Stimulated activated CD8-positive, alpha-beta memory T cell treated with anti-CD3 and anti-CD28 coated beads, Interleukin-15, amount 100 ng/mL, for 48 hours (primary cell): ENCODE measurements at places on chromosomes 1 and 21.

DNA sequence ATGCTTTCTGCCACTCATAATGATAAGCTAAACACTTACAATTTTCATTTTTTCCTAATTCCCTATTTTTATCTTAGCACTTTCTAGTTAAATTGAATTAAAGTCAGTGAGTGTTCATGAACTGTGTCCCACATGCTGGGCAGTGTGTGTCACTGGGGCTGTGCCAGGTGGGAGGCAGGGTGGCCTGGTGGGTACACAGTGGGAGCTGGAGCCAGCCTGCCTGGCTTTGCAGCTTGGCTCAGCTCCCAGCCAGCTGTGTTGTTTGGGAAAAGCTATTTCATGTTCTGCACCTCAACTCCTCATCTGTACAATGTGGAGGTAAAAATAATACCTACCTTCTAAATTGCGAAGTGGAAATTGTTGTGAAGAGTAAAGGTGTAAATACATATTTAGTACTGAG is 238.4 kb downstream of the PLA2G4A start:
- no peak for DNase-seq

GRCh38 chr1:171716616-171717015 is 25.2 kb downstream of the VAMP4 start:
- no peak for DNase-seq

- DNase-seq, result no peak
Observed at GRCh38 chr1:154741327-154741726, 128.8 kb downstream of the KCNN3 start.

- DNase-seq, result no peak
Observed at GRCh38 chr1:161792740-161793139, 26.6 kb downstream of the ATF6 start.

DNA sequence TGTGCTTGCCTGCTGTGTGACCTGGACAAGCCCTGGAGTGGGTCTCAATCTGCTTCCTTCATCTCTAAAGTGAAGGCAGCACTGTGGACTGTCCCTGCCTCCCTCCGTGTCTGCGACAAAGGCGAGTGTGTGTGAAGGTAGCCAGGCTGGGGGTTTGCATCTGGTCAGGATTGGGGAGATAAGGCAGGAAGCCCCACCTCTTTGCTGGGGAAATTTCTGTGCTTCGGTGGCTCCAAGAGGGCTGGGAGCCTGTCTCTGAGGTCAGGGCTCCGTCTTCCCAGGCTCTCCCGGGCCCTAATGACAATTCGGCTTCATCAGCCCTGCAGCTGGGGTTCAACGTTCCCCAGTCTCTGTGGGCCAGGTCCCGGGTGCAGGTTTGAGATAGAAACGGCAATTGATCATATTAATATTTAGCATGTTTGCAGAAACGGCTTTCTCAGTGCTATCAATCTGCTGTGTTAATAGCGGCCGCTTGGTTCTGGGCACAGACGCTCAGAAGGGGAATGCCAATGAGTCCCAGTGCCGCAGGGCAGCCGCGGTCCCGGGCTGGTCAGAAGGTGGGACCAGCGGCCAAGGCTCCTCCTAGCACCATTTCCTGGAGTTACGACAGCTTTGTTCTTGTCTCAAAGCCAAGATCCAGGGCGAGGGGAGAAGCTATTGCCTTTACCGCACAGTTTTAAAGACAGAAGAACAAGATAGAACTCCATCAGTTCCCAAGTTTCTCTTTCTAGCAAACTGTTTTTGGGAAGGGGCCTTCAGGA is 105.7 kb downstream of the PRDM16 start:
- no peak for DNase-seq

GRCh38 chr1:200294241-200294640 is 115.6 kb downstream of the ZNF281 start:
- DNase-seq, result no peak

DNA sequence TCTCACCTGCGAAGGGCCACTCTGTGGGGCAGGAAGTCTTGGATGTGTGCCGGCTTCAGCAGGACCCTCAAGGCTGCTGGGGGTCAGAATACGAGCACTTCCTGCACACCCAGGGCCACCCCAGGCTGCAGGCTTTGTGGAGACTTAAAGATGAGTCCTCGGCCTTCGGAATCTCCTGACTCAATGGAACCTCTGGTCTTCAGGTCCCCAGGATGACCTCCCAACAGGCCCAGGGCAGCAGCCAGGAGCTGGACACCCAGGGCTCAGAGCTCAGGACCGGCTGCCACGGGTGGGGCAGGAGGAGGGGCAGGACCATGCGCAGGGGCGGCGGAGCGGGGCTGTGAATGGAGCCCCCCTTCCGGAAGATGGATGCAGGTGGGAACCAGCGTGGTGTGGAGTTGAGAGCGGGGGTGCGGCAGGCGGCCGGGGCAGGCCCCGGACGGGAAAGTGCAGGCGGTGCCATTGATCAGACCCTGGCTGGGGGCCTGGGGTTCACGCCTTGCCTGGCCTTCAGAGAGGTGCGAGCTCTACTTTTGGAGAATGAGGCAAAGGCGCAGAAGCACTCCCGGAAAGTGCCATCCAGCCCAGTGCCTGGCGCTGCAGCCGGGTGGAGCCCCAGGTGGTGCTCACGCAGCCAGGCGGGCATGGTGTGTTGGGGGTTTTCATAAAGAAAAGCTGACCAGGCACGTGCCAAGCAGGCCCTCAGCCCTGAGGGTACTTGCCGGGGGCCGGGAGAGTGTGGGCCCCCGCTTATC is 10.4 kb downstream of the COL18A1 start:
- no peak for DNase-seq

GRCh38 chr1:186617926-186618325 is 62.3 kb downstream of the PTGS2 start:
- no peak for DNase-seq

DNA sequence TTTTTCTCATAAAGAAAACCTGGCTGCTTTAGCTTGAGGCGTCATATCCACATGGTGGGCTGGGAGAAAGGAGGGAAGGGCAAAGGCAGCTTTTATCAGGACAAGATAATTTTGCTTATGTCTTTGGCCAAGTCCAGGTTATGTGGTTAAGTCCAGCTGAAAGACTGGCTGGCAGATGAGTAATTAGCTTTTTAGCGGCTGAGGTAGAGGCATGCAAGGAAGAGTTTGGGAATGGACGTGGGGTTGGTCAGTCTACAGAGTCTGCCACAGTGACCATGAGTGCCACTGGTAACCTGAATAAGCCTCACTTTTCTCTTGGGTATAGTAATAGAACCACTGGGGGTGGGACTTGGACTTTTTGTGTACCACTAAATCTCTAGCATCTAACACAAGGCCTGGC is 39.8 kb downstream of the NEK7 start:
- DNase-seq, result no peak

DNA sequence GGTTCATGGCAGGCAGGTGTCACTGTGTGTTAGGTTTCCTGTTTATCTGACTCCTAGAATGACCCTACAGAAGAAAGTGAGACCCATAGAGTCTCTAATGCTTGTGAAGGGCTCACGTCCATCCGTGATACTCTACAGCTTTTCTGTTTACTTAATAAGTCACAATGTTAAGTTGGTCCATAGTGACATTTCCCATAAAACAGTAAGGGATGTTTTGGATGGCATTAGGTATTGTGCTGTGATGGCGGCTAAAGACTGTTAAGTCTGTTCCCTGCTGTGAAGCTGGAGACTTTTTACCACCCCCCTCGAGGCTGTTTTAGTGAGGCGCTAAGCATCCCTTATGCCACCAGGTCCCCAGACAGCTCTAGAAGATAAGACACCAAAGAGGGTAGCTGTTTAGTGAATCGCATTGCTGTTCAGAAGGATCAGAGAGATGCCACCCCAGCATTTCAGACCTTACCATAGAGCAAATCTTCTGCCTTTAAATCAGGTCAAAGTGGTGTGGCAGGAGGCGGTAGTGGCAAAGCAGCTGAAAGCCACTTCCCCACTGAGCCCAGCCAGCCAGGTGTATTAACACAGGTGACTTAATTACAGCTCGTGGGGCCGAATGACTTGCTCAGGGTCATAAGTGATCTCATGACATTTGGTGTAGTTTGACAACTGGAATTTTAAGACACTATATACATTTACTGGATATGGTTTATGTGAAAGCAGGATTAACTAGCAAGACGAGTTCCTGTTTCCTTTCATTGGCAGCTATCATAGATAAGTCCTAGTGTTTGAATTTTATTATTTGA is 25.0 kb downstream of the SLC37A1 start:
- no peak for DNase-seq
